Suppressor macrophage treated with lipopolysaccharide for 4 hours (primary cell): ENCODE measurements at places on chromosomes 13 and 19.

DNA sequence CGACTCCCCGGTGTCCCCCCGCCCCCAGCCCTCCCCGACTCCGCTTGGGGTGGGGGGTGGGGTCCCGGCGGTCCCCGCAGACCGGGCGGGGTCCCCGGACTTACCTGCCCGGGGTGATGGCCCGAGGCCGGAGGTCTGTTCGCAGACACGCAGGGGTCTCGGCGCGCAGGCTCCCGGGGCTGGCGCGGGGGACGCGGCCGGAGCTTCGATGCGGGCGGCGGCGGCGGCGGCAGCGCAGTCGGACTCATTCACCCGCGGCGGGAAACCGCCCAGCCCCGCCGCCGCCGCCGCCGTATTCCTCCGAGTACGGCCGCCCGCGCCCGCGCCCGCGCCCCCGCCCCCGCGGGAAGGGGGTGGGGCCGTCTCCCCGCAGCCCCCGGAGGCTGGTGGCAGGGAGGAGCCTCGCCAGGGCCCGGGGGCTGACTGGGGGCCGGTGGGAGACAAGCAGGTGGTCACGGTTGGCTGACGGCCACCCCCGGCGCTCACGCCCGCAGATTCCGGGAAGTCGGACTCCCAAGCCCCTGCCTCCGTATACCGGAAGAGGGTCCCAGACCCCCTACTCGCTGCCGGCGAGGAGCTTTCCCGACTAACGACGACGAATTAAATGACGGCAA lies at the start of gene C2CD4C:
TSS of gene C2CD4C (minus strand) at position 246 of the 614 bp plus-strand sequence. CDS start 786 bp downstream, outside the sequence.
- no peak for DNase-seq

- DNase-seq: no peak
These were observed 12.8 kb upstream of the MKNK2 start for GRCh38 chr19:2063824-2064223.

- no peak for DNase-seq
These were observed 14.3 kb upstream of the TM9SF2 start for GRCh38 chr13:99486996-99487395.

DNA sequence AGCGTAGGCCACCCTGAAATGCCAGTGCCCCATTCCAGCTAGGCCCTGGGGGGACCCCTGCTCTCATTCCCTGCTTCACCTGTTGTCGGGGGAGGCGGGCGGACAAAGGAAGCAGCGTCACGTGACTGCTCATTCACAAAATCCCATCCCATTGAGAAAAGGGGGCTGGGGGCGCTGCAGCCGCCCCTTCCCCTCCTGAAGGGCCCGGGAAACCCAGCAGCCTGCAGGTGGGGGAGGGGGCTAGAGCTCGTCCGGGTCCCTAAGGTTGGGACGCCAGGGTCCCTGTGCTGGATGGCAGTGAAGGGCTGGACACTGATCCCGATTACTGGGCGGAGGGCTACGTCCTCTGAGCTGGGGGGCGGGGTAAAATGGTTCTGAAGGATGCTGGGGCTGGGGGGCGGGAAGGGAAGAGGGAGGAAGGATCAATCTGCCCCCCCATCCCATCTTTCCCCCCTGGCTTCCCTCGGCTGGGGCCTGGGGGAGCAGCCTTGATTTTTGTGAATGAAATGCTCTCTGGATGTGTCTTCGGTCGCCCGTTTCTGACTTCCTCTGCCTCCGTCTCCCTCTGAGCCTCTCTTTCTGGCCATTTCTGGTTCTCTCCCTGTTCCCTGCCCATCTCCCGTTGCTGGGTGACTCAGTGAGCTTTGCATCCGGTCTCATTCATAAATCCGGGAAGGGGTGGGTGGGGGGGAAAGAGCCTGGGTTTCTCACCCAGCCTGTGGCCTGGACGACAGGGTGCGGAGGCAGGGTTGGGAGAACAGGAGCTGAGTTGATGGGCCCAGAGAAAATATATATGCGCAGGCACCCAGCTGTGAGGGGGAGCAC lies 816 bp downstream of the SPRED3 start:
- peak; percentile 80 for DNase-seq

GRCh38 chr13:81199956-81200355 lies 859.0 kb upstream of the SPRY2 start:
- no peak for DNase-seq

- no peak for DNase-seq
These were observed 958.5 kb upstream of the MIR17HG start for GRCh38 chr13:90388887-90389452.

DNA sequence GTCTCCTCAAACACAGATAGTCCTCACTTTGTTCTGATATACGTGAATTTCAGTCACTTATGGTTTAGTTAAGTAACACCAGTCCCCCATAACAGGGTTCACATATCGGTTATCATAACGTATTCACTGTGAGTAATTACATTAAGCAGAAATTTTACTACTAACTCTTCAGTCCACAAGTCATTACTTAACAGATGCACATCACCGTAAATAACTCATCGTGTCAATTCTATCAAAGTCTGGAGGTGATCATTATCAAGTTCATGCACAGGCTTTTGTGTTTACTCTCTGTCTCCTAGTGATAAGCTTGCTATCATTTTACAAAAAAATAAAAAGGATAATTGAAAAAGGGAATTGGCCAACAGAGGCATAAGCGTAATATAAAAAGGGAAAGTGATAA lies 287.4 kb upstream of the ATXN8OS start:
- no peak for DNase-seq

- no peak for DNase-seq
These were observed 210.9 kb downstream of the FGF14 start for GRCh38 chr13:102190930-102191329.

GRCh38 chr13:110379905-110380341 lies 72.8 kb downstream of the COL4A2 start:
- no peak for DNase-seq

GRCh38 chr19:56995303-56995702 lies 124.5 kb upstream of the USP29 start:
- no peak for DNase-seq

DNA sequence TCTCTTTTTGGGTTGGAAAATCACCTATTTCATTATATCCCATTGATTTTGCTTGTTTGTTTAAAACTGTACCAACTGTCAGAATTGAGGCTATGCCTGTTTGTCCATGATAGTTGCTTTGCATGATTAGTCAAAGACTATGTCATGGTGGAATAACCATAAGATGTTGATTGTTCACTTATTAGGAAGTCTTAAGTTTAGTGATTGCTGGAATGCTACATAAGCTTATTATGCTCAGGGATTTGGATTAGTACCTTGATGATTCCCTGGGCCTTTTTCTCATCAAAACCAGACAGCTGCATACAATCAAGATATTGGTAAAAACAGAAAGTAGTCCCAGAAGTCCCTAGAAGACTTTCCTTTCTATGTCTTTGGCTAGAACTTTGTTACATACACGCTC lies 954.7 kb downstream of the PCDH9 start:
- DNase-seq: no peak
